ENCODE measurements at places on chromosomes 2 and 18.

- DNase-seq, result no peak
Observed at GRCh38 chr18:76195601-76196000, 299.4 kb downstream of the ZNF516 start.

DNA sequence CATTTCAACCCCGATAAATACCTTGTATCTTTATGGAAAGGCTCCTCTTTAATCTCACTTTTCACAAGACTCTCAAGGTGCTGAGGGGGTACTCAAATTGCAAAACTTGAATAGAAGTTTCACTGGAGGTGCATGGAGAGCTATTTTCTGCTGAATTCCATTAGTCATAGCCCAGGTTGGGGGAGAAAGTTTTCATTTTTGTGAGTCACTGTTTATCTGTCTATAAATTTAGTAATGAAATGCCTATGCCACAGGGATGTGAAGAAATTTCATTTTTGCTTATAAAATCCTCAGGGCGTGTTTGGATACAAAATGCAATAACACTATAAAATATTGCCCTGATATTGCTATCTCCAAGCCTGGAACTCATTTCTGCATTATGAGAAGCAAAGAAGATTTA, 346.3 kb downstream of the LRATD1 start:
- no peak for DNase-seq

- DNase-seq, result no peak
Observed at GRCh38 chr2:16791496-16791895, 125.9 kb upstream of the CYRIA start.

GRCh38 chr2:51000849-51001617, 30.9 kb downstream of the NRXN1 start:
- no peak for DNase-seq

GRCh38 chr18:58682429-58683069, 11.3 kb downstream of the MALT1 start:
- DNase-seq, result no peak

- DNase-seq, result no peak
Observed at GRCh38 chr2:62458206-62458641, 47.8 kb downstream of the TMEM17 start.

- no peak for DNase-seq
Observed at GRCh38 chr2:230697676-230698075, 15.0 kb upstream of the CAB39 start.

- no peak for DNase-seq
Observed at GRCh38 chr18:23281626-23282436, 146.5 kb downstream of the CABLES1 start.

- no peak for DNase-seq
Observed at GRCh38 chr18:58691256-58691655, 20.0 kb downstream of the MALT1 start.

GRCh38 chr2:3911882-3912455, 208.6 kb downstream of the DCDC2C start:
- DNase-seq, result no peak

- no peak for DNase-seq
Observed at GRCh38 chr2:119338826-119339561, 27.6 kb downstream of the C2orf76 start.

- DNase-seq, result no peak
Observed at GRCh38 chr2:71778514-71778913, 325.2 kb downstream of the DYSF start.

DNA sequence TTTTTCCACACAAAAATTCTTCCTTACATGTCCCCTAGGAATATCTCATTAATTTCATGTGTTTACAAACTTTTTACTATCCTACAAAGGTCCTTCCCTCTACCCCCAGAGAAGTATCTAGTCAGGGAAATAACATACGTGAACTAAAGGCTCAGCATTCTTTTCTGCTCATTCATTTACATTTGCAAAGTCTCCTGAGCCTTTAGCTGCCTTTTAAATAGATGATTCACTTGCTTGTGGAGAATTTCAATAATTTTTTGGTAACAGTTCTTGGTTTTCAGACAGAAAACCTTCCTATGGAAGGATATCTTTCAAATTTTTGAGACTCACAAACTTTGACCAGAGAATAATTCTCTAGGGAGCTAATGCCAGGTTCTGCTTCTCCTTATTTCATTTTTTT, 81.5 kb upstream of the RMDN2 start:
- DNase-seq, result no peak

DNA sequence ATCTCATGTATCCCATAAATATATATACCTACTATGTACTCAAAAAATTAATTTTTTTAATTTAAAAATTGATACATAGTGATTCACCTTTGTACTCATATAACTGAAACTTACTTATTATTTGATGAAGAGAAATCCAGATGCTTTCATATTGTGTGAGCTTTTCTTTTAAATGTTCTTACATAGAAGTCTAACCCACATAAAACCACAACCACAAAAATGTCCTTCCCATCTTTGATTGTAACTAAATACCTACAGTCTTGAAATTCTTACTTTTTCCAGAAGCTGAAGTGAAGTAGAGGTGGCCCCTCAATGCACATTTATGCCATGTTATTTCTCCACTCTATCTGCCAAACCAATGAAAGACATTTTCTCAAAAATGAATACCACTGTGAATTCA, 117.9 kb upstream of the COL5A2 start:
- DNase-seq, result no peak

DNA sequence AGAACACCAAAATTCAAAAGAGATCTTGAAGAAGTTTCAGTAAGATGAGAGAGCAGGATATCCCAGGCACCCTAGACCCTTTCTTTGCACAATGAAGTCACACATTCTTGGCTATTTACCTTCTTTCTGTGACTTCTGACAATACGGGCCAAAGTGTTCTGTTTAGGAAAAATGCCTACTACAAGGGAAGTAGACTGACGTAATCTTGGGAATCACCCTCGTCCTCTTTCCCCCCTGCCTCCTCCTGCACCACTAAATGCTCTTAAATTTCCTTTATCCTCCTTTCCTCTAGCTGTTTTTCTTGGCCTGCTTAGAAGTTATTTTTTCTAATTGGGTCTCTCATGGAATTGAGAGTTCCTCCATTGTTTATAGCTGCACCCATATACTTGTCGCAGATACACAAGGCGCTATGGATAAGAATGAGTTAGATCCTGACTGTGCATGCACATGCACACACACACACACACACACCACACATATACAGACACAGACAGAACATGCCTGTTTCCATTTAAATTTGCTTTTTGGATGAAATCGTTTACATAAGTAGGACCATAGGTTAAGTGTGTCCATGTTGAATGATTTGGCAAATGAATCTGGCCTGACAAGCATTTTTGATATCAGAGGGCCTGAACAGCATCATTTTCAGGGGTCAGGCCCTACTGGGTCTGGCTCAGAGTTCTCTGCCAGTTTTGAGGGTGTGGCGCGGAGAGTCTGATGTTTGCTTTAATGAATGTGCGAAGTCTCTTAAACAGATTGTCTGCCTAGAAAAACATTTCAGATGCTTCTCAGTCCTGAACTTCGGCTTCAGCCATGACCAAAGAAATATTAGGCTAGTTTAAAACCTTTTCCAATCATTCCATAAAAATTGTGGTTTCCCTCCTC, 131.9 kb upstream of the NT5C1B start:
- no peak for DNase-seq

- no peak for DNase-seq
Observed at GRCh38 chr18:26406854-26407517, 141.4 kb downstream of the KCTD1 start.

DNA sequence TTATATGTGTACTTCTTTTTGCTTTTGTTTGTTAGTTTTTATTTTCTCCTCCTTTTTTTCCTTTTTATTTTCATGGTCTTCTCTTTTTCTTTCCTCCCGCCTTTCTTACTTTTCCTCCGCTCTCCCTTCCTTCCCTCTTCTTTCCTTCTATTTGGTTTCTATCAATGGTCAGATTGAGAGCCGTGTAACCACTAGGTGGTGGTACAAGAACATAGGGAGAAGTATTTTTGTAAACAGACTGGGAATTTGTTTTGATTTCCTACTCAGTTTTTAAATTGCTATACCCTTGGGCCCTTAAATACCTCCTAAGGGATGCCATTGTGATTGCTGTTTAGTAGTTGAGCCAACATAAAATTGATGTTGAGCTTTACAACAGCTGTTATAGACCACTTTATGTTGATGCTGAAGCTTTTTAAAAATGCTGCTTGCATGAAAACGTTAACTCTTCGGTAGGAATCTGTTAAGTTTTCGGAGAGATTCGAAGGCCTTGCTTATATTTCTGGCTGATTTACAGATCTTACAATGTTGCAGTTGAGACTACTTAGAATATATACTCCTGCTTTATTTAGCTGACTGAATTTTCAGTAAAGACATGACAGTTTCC, 124.2 kb downstream of the UBE2E3 start:
- no peak for DNase-seq

DNA sequence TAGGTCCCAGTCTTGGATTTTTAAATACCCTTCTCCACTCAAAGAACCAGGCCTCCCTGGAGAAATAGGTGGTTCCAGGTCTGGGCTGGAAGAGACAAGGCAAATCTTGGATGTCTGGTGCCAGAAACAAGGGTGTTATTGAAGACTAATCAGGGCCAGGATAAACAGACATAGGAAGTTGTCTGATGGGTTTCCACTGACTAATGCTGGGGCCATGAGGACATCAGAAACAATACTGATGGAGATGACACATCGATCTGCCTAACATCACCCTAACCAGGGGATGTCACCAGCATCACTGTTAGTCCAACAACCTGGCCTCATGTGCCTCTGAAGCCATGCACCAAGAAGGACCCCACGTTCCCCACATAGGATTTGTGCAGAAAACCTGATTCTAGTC, 42.5 kb upstream of the GLI2 start:
- no peak for DNase-seq

- DNase-seq, result no peak
Observed at GRCh38 chr2:219572237-219573001, at the start of gene INHA. INHA (plus strand) TSS chr2:219572310; CDS start chr2:219572375, 65 bp downstream.

GRCh38 chr2:56666777-56667176, 483.0 kb downstream of the CCDC85A start:
- no peak for DNase-seq

- no peak for DNase-seq
Observed at GRCh38 chr18:26853401-26853800, 12.1 kb downstream of the AQP4 start.

- DNase-seq, result no peak
Observed at GRCh38 chr2:96344011-96344410, 8.4 kb downstream of the NCAPH start.

DNA sequence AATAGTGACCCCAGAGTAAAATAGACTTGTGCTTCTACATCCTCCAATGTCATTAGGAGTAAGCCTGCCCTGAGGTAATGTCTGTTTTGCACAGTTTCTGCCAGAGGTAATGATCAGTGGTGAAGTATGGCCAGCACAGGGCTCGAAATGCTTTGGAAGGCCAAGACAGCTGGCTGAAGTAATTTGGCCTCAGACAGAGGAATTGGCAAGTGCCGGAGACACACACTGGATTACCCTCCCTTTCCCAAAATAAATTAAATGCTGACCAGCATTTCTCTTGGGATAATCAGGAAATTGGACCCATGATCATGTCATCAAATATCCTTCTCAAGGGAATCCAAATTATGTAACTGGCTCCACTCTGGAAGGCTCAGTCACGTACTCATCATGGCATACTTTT, 379.0 kb upstream of the CHST9 start:
- no peak for DNase-seq

DNA sequence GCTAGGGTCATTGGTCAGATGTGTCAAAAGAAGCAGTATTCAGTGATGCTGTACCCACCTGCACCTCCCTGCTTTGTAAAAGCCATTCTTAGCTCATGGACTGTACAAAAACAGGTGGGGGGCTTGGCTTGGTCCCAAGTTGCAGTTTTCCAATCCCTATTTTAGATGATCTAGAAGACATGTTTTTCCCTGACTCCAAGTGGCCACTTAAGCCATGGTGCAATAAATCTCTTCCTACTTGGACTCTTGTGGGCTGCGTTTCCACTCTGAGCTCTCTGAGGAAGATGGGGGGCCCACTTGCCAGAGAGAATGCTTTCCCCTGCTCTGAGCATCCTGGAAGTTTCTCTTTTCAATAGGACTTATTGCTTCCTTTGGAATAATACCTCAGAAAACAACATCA, 57.0 kb upstream of the SPP2 start:
- DNase-seq, result no peak
